ENCODE measurements at places on chromosomes 1 and 21.
A peak's percentile ranks its signal among the peaks of the same experiment; 100 is the strongest.

DNA sequence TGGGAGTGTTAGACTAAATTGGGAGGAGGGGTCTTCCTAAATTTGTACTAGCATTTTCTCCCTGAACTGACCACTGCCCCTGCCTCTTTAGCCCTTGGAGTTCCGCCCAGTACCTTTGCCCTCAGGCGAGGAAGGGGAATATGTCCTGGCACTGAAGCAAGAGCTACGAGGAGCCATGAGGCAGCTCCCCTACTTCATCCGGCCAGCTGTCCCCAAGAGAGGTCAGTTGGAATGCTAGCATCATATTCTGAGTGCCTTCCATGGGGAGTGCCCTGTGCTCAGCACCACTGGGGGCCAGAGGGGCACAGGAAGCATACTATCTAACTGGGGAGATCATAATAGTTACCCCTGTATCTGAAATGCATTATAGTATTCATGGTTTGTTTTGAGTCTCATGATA, 10.7 kb downstream of the POLR3GL start:
- no peak for DNase-seq

- DNase-seq, result no peak
Measured at GRCh38 chr1:32580348-32581017, 41.3 kb downstream of the ZBTB8A start.

GRCh38 chr1:212565079-212565478, 43.5 kb upstream of the ATF3 start:
- DNase-seq, result no peak

- peak; percentile 89 for DNase-seq
Measured at GRCh38 chr21:45974073-45975019, 7.2 kb upstream of the COL6A1 start.

DNA sequence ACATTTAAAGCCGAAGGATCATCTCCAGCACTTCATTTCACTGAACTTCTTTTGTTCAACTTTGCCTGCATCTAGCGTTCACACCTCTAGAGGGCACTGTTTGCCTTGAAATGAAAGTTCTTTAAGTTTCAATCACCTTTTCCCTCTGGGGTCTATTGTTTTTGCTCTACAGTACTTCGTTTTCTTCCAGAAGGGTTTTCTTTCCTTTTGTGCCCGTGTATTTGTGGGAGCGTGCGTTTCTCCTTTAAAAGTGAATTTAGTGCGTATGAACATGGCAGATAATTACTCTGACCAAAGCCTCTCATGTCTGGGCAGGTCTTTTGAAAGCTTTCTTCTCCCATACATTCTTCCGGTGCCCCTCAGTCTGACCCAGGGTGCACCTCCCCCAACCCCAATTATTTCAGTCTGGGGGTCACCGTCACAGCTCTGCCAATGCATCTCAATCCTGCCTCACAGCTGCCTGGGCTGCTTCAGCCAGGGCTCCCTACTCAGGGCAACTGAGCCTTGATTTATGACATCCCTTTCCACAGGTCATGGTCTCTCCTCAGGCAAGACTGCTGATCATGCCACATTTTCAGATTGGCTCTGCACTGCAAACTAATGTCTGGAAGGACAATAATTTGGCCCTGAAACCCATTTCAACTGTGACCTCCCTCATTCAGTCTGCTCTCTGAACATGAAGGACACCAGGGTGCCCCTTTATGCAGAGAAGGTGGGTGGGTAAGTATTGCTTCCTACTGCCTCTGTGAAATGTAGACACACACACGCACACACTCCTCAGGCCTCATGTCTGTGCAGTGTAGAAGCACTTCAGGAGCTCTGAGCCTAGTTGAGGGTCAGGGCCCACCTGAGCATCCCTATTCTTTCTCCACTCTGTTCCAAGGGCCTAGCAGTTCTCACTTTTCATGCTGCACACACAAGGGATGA, 88.6 kb downstream of the NUF2 start:
- peak; percentile 70 for DNase-seq

- no peak for DNase-seq
Measured at GRCh38 chr21:26847921-26848320, 2.7 kb upstream of the ADAMTS1 start.

DNA sequence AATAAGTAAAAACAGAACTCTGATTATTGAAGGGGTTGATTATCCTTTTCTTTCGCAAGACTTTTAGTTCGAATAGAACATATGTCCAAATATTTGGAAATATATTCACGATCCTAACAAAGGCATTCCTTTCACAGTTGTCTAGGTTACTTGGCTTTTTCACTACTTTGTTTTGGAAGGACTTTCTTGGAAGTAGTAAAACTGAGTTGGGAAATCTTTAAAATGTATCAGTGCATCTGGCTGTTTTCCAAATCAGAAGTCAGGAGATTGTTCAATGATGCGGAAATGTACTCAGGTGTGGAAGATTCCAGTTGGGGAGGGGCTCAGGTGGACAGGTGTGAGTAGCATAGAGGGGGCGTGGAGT, 67.1 kb downstream of the SH3BGR start:
- DNase-seq, result no peak

- no peak for DNase-seq
Measured at GRCh38 chr1:93235261-93235660, 54.7 kb downstream of the CCDC18 start.

GRCh38 chr1:43147625-43148327, 24.3 kb downstream of the EBNA1BP2 start:
- peak; percentile 73 for DNase-seq

DNA sequence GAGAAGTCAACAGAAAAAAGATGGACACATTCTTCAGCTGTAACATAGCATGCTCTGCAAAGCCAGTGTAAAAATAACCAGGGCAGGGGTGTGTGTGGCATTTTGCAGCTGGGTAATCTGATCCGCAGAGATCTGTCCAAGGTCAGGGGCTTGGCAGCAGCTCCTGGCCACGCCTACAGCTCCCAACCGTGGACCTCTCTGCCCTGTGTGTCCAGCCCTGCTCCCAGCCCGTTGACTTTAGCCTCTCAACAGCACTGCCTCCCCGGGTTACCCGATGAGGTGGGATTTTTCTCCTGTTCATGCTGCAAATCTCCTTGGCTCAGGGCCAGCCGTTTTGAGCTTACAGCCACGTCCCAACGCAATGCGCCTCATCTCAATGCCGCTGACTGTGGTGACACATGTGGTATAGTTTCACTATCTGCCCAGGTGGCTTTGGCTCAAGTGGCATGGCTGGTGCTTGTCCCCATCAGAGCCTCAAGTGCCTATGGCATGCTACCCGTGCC, 68.1 kb downstream of the VWA5B1 start:
- DNase-seq, result peak; percentile 20

GRCh38 chr1:115343200-115343737, 5.2 kb upstream of the NGF start:
- DNase-seq, result no peak

- DNase-seq, result peak; percentile 32
Measured at GRCh38 chr1:199243423-199244061, 604.7 kb downstream of the PTPRC start.

DNA sequence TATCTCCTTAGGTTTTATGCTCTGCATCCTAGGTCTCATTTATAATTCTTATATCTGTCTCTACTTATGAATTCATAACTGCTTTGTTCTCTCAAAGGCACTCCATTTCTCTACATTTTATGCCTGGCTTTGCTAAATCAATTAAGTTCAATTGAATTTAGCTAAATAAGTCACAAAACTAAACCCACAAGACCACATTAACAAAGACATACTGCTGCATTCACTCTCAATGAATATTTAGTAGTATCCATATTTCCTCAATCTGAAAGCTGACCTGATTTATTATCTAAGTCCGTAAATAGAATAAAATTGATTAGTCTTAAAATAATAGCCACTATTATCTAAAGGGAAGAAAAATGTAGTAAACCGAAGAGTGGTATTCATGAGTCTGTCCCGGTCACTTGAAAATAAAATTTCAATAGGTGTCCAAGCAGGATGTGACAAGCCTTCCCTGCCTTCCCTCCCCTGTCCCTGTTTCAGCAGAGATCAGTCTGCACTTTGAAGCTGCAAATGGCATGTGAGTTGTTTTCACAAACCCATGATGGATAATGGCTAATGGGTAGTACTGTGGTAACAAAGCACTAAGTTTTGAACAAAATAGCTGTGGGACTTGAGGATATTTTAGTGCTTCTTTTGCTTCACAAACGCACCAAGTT, 295.0 kb upstream of the NCAM2 start:
- DNase-seq, result no peak

DNA sequence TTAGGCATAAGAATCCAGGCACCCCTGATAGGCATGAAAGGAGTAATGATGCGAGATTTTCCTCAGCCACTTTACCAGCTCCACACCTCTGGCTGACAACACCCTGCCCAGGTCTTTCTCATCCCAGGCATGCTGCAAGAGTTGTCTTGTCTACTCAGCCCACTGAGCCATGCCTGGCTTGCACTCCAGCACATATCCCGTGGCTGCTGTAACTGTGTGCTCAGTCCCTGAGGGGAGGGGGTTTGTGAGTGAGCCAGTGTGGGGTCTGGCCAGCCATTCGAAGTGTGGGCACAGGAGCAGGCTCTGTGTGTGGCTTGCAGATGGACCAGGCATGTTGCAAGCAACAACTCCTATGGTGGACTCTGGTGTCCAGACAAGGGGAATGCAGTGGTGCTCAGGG, 529.6 kb downstream of the ADGRL2 start:
- DNase-seq, result no peak
